IMR-90 (cell line): ENCODE measurements at places on chromosomes 3 and 15. TPM values are rescaled to one million over a fixed set of nuclear protein-coding genes. Genes with fewer than 3 reads are reported as not detected.

DNA sequence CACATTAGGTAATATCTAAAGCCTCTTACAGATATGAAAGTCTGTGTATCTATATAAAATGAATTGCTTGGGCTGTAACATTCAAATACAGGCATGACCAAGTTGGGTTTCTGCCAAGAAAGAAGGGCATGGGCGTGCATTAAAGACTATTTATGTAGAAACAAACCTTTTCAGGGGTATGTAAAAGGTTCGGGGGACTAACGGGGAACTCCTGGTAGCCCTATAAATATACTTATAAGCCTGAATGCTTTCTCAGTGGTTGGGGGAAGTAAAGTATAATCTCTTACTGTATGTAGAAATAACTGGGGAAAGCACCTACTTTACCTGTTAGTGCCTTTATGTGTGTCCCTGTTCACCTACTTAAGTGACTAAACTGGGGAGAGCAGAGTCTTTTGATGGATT lies 154.5 kb upstream of the TBL1XR1 start:
- no peaks in the 10 kb centered on the region for H3K27me3 ChIP-seq
- peaks cover 8% of the 10 kb centered on the region for H3K4me1 ChIP-seq
- H3K27ac ChIP-seq: no peak overlapping the region
- H3K4me3 ChIP-seq: no peak overlapping the region
- H3K36me3 ChIP-seq: no peaks in the 10 kb centered on the region

- H3K27ac ChIP-seq: no peak overlapping the region
- DNase-seq: no peak
- no peaks in the 10 kb centered on the region for H3K27me3 ChIP-seq
- no peaks in the 10 kb centered on the region for H3K4me1 ChIP-seq
- no peaks in the 10 kb centered on the region for H3K36me3 ChIP-seq
Observed at GRCh38 chr3:159029306-159030026, 227.6 kb downstream of the MFSD1 start.

DNA sequence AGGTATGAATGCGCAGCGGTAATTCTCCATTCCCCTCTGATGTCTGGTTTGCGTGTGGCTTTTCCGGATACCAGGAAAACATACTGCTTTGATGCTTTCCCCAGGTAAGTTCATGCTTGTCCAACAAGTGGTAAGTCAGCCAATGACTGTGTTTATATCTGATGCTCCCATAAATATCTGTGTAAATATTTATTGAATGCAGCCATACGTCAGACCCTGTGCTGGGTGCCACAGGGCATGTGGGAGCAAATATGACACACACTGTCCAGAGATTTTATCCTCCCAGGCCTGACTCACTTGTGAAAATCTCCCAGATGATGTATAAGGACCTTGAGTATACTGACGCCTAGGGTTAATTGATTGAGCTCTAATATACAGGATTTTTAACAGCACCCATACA lies 29.6 kb upstream of the CEMIP start:
- DNase-seq: peak; percentile 46
- H3K36me3 ChIP-seq: peaks cover 26% of the 10 kb centered on the region

The PLSCR2 gene
- not detected in 2 replicates for total RNA-seq

GRCh38 chr3:117534138-117534537 lies 824.6 kb downstream of the TUSC7 start:
- no peaks in the 10 kb centered on the region for H3K27me3 ChIP-seq
- no peak overlapping the region for H3K4me3 ChIP-seq

DNA sequence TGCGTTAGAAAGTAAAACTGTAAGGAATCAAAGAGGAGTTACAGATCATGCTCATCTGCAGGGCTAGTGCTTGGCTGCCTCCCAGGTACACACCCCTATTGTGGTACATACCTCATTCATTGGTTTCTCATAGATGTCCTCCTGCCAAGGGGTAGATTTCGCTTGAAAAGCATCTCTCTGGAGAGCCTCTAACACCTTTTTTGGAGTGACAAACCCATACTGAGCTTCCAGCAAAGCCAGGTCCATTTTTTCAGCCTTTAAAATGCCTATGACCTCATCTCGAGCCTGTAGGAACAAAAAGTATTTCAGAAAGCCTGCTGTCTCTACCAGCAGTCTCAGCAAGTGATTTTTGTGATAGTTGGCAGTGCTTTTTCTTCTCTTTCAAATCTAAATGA lies 112.1 kb downstream of the CMSS1 start:
- peak; percentile 59 for DNase-seq
- no peaks in the 10 kb centered on the region for H3K36me3 ChIP-seq
- no peak overlapping the region for H3K4me3 ChIP-seq
- no peaks in the 10 kb centered on the region for H3K27me3 ChIP-seq

DNA sequence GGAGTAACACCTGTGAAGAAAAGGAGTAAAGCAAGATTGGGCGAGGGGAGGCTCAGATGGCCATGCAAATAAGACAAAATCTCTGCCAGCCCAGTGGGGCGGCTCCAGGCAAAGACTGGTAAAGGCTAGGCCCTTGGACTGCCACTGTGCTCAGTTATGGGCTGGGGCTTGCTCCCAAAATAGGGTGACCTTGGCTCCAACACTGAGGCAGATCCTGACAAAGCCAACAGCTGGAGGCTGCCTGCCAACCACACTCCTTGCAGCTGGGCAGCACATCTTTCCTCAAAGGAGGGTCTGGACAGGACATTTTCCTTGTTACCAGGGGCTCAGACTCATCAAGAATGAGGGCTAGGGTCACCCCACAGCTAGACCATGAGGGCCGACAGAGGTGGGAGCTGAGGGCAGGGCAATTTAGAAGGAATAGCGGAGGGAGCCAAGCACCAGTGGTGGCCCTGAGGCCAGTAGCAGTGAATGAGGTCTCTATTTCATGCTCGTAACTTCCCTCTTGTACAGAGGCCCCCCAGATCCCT lies 86.1 kb downstream of the CHRD start:
- H3K4me1 ChIP-seq: peaks cover 4% of the 10 kb centered on the region; the same call in 1 of the 2 replicates
- H3K36me3 ChIP-seq: no peaks in the 10 kb centered on the region
- H3K27ac ChIP-seq: no peak overlapping the region
- H3K4me3 ChIP-seq: no peak overlapping the region
- H3K27me3 ChIP-seq: peaks cover 7% of the 10 kb centered on the region

DNA sequence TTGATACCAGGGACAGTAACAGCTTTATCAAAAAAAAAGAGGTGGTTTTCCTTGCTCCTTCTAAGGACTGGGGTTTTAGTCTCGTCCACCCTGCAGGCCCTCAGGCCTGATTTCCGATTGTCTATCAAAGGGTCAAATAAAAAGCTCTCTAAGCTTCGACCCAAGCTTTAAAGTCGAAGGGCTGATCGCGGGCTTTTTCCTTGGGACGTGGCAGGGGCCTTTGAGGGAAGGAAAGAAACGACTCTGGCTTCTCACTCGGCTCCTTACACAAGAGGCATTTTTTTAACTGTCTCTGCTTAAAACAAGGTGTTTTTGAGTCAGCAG lies 354 bp upstream of the KLHL24 start:
- DNase-seq: no peak
- no peaks in the 10 kb centered on the region for H3K4me1 ChIP-seq
- no peaks in the 10 kb centered on the region for H3K27me3 ChIP-seq
- peak overlapping the region; percentile 85 for H3K4me3 ChIP-seq
- H3K36me3 ChIP-seq: no peaks in the 10 kb centered on the region

The GOLGA8J gene
- under 0.01 TPM in 1 of 2 replicates, not detected in the other for total RNA-seq

The TFG gene
- total RNA-seq: 47.7 and 69.7 TPM in 2 replicates

The AHSG gene
- total RNA-seq: not detected in 2 replicates

- no peaks in the 10 kb centered on the region for H3K4me1 ChIP-seq
- no peak overlapping the region for H3K4me3 ChIP-seq
- DNase-seq: no peak
- no peaks in the 10 kb centered on the region for H3K36me3 ChIP-seq
- peaks cover 6% of the 10 kb centered on the region for H3K27me3 ChIP-seq
- no peak overlapping the region for H3K27ac ChIP-seq
Observed at GRCh38 chr3:51378726-51379125, 6.4 kb upstream of the MANF start.

GRCh38 chr3:58798312-58798711 lies 131.7 kb upstream of the FAM3D start:
- no peak for DNase-seq
- no peaks in the 10 kb centered on the region; the same call in 1 of the 2 replicates for H3K27me3 ChIP-seq
- no peak overlapping the region for H3K4me3 ChIP-seq
- no peaks in the 10 kb centered on the region for H3K36me3 ChIP-seq
- H3K27ac ChIP-seq: no peak overlapping the region
- H3K4me1 ChIP-seq: no peaks in the 10 kb centered on the region

The KBTBD13 gene
- total RNA-seq: not detected in 2 replicates

- no peaks in the 10 kb centered on the region for H3K4me1 ChIP-seq
- no peaks in the 10 kb centered on the region for H3K36me3 ChIP-seq
- H3K27me3 ChIP-seq: peaks cover 3% of the 10 kb centered on the region; the same call in 1 of the 2 replicates
- H3K27ac ChIP-seq: no peak overlapping the region
- H3K4me3 ChIP-seq: no peak overlapping the region
- no peak for DNase-seq
Observed at GRCh38 chr3:187593451-187593850, 76.7 kb downstream of the SST start.

The FEZF2 gene
- not detected in 2 replicates for total RNA-seq

The TM4SF1 gene
- total RNA-seq: 232 and 366 TPM in 2 replicates

The ATP8B4 gene
- total RNA-seq: 0.54 and 0.56 TPM in 2 replicates

DNA sequence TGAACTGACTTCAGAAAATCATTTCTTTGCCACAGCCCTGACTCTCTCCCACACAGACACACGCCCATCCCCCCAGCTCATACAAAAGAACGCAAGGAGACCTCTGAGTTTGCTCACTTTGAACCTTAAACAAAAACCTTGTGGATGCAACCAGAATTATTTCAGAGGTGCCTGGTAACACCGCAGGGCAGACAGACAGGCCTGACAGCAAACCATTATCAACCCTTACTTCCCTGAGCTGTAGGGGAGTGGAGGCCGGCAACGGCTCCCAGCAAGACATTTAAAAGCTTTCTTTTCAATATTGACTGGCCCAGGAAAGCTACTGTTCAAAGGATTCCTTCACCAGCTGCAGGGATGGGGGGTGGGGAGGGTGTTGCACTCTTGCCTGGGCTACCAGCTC lies 2.0 kb upstream of the EFCC1 start:
- H3K4me3 ChIP-seq: no peak overlapping the region
- no peaks in the 10 kb centered on the region for H3K36me3 ChIP-seq
- DNase-seq: no peak
- peaks cover 88% of the 10 kb centered on the region for H3K27me3 ChIP-seq

The LTK gene
- total RNA-seq: 0.18 and 0.28 TPM in 2 replicates

GRCh38 chr3:15102836-15103235 lies 3.9 kb upstream of the RBSN start:
- peaks cover 6% of the 10 kb centered on the region for H3K4me1 ChIP-seq
- H3K4me3 ChIP-seq: no peak overlapping the region
- H3K27me3 ChIP-seq: peaks cover 7% of the 10 kb centered on the region
- no peak overlapping the region for H3K27ac ChIP-seq

DNA sequence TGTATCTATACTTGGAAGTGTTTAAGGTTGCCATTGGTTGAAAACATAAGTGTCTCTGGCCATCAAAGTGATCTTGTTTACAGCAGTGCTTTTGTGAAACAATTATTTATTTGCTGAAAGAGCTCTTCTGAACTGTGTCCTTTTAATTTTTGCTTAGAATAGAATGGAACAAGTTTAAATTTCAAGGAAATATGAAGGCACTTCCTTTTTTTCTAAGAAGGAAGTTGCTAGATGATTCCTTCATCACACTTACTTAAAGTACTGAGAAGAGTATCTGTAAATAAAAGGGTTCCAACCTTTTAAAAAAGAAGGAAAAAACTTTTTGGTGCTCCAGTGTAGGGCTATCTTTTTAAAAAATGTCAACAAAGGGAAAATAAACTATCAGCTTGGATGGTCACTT lies 19.7 kb downstream of the B3GNT5 start:
- no peaks in the 10 kb centered on the region for H3K36me3 ChIP-seq
- H3K4me1 ChIP-seq: no peaks in the 10 kb centered on the region; the same call in 1 of the 2 replicates
- H3K27ac ChIP-seq: no peak overlapping the region
- no peaks in the 10 kb centered on the region; the same call in 1 of the 2 replicates for H3K27me3 ChIP-seq
- no peak overlapping the region for H3K4me3 ChIP-seq
- DNase-seq: no peak

The RLBP1 gene
- total RNA-seq: not detected in 2 replicates

DNA sequence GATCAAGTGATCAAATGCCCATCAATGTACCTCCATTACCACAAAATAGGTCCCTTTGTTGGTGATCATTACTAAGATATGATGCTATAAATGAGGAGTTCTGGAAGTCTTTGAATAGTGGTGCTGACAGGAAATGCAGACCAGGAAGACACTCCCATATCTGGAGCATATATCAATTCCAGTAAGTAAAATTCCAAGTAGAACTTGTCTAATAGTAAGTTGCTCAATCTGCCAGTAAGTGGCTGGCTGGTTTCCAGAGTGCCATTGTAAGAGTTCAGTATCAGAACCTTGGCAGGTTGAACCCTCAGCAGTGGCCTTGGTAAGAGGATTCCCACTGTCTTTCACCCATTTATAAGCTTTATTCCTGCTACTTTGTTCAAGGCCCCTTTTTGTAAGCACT lies 379.9 kb upstream of the RBMS3 start:
- H3K36me3 ChIP-seq: no peaks in the 10 kb centered on the region
- no peaks in the 10 kb centered on the region for H3K4me1 ChIP-seq
- no peak for DNase-seq
- no peak overlapping the region for H3K27ac ChIP-seq
- no peak overlapping the region for H3K4me3 ChIP-seq

The GUCA1C gene
- not detected in 2 replicates for total RNA-seq

The SLC51B gene
- not detected in 2 replicates for total RNA-seq

The SAMD7 gene
- not detected in 2 replicates for total RNA-seq

GRCh38 chr3:65398953-65399352 lies 639.8 kb downstream of the MAGI1 start:
- no peak overlapping the region for H3K27ac ChIP-seq
- peak; percentile 58 for DNase-seq
- H3K27me3 ChIP-seq: no peaks in the 10 kb centered on the region
- peaks cover 4% of the 10 kb centered on the region for H3K4me1 ChIP-seq

GRCh38 chr15:96353930-96354730 lies 23.6 kb downstream of the NR2F2 start:
- DNase-seq: peak; percentile 60
- H3K27ac ChIP-seq: peak overlapping the region; percentile 89
- peak overlapping the region; percentile 71 for H3K4me3 ChIP-seq
- H3K4me1 ChIP-seq: peaks cover 13% of the 10 kb centered on the region; the same call in 1 of the 2 replicates
- H3K27me3 ChIP-seq: no peaks in the 10 kb centered on the region
- peaks cover 7% of the 10 kb centered on the region; the same call in 1 of the 2 replicates for H3K36me3 ChIP-seq

GRCh38 chr15:91073077-91073476 lies 27.0 kb upstream of the SV2B start:
- no peak for DNase-seq
- no peak overlapping the region for H3K4me3 ChIP-seq
- H3K36me3 ChIP-seq: no peaks in the 10 kb centered on the region
- H3K27me3 ChIP-seq: no peaks in the 10 kb centered on the region
- H3K27ac ChIP-seq: no peak overlapping the region

The PIF1 gene
- 3.9 and 5.3 TPM in 2 replicates for total RNA-seq
